ENCODE measurements at places on chromosomes 3 and 15.

- no peak for DNase-seq
Measured at GRCh38 chr3:80750637-80751036, 982.8 kb upstream of the ROBO1 start.

DNA sequence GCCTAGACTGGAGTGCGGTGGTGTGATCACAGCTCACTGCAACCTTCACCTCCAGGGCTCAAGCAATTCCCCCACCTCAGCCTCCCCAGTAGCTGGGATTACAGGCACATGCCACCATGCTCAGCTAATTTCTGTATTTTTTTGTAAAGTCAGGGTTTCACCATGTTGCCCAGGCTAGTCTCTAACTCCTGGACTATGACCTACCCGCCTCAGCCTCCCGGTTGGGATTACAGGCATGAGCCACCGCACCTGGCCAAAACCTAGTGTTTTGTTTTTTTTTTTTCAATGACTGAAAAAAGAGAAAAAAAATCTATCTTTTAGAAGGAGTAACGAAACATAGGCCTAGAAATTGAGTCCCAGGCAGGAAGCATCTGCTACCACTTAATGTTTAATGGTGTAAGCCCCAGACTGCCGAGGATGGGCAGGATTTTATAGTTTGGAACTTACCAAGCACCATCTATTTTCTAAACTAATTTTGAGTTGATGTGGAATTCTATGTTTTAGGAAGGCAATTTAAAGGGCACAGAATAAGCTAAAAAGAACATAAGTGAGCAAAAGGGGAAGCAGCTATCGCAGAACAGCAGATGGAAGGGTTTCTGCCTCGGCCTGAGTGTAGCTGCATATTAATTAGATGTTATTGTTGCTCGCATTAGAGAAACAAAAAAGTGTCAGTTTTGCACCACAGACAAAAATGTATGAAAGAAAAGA, 24.2 kb upstream of the CA12 start:
- DNase-seq = no peak

DNA sequence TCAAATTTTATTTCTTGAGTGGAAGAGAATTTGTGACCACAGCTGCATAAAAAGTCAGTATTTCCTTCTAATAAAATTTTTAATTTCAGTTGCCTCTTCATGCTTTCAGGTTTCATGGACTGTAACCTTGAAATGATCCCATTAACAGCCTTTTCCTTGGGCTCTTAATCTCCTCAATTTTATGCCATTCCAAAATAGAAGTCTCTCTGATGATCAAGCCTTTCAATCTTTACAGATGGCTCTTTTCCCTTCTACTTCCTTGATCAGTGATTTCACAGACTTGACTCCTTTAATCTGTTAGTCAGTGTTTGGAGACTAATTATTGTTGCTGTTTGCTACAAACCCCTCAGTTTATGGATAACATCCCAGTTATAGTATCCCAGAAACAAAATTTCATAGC, 11.9 kb downstream of the TSC22D2 start:
- DNase-seq = no peak

GRCh38 chr3:98733053-98733811, 29.9 kb upstream of the ST3GAL6 start:
- no peak for DNase-seq

DNA sequence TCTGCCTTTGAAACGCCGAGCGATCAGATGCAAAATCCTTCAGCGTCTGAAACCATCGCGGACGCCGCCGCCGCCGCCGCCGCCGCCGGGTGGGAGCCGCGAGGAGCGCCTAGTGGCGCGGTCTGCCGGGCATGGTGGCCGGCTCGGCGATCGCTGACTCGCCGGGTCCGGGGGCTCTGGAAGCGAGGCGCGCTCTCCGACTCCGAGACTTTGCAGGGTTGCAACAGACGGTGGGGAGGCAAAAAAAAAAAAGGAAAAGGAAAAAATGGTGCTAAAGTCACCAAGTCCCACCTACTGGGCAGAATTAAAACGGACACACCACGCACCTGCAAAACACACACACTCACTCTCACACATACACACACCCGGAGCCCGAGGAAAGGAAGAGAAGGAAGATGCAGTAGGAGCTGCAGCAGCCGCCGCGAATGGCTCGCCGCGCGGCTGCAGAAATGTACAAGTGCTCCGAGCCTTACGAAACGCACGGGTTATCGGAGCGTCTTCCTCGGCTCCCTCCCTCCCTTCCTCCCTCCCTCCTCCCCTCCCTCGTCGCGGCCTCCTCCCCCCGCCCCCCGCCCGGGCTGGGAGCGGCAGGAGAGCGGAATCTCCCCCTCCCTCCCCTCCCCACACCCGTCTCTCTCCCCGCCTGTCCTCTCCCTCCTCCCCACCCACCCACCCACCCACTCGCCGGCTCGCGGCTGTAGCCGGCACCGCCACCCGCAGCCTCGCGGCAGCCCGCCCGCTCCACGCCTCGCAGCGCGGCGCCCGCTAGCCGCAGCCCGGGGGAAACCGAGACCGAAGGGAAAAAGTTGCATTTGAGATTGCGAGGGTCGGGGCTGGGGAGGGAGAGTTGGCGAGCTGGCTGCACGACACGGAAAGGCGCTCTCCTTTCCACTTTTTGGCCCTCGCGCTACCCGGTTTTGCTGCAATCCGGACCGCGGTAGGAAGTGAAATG, at the start of gene NTRK3:
Gene NTRK3, minus strand, starts transcription at position 461 of the 952 bp plus-strand sequence. CDS start 586 bp downstream, outside the sequence.
- no peak for DNase-seq

GRCh38 chr3:49298511-49298910, 21.5 kb upstream of the C3orf62 start:
- DNase-seq = no peak

DNA sequence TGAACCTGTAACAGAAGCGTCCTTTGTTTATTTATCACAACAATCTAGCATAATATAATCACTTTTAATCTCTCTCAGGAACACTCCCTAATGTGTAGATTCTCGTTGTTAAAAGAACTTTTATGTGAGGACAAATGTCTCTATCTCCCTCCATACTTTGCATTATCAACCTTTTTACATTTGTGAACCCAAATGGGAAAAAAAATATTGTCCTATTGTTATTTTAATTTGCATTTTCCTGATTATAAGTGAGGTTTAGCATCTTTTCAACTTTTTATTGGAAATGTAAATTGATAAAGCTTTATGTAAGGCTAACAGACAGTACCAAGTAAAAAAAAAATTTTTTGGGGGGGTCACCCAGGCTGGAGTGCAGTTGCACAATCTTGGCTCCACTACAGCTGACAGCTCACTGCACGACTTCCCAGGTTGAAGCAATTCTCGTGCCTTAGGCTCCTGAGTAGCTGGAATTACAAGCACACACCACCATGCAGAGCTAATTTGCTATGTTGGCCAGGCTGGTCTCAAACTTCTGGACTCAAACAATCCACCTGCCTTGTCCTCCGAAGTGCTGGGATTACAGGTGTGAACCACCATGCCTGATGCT, 33.0 kb upstream of the DENND4A start:
- DNase-seq = no peak

DNA sequence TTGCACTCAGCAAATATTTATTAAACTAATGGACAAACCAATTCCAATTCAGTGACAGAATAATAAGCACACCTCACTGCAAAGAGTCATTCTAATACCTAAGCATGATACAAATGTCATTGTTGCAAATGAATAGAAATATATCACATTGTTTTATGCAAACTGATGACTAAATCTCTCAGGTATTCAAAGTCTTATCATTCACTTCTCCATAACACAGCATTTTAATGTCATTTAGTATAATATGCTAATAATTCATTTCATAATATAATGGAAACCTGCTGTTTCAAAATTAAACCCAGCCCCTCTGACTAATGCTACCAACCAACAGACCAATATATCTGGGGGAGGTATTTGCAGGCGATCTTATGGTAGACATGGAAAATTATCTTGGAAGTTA, 71.8 kb downstream of the FGF7 start:
- no peak for DNase-seq

DNA sequence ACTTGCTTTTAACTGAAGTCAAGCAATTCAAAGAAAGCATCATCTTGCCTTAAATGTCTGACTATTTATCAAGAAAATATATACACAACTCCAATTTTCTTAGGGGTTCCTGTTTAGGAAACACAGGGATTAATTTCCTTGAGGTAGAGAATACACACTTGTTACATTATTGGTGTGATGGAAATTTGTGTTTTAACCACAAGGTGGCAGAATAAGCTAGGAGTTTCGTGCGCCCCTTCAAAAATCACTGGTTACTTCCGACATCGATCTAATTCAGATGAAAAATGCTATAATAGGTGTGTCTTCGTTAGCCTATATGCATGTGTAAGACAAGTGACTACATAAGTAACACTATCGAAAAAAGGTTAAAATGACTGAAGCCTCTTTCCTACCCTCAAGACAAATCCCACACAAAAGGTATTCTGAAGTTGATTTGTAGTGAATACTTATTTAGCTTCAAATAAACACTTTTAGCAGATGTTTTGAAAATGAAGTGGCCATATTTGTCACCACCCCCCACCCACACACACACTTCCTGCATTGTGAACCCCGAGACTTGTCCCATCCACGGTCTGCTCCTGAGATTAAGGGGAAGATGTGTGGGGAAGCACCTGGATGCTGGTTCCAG, 246.5 kb downstream of the ROBO1 start:
- DNase-seq = no peak

DNA sequence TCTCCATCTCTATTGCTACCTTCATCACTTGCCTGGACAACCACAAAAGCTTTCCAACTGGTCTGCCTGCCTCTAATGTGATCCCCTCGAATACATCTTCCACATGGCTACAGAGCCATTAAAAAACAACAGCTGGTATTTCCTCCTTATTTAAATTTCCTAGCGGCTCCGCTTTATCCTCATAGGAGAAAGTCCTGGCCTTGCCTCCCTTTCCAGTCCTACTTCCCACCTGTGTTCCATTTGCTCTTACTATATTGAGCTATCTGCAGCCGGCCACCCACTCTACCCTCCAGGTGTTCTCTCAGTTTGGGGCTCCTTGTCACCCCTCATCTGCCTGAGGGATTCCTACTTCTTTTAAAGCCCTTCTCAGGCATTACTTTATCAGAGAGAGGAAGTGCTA, 49.7 kb upstream of the TSPAN3 start:
- no peak for DNase-seq

DNA sequence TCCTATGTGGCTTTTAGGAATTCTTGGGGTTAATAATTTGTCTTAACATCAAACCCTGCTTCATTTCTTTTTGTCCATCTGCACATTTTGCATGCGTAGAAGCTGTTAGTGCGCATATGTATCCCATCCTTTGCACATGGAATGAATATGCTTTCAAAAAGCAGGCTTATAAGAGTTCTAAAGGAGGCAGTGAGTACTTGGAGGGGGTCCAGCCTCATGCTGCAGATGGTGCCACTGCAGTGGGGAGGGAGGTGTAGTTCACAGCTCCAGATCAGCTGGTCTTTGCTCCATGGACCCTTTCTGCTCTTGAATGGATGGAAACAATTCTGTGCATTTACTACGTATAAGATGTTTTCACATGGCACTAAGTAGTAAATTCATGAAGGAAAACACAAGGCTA, 20.7 kb upstream of the SSR3 start:
- no peak for DNase-seq

- no peak for DNase-seq
Measured at GRCh38 chr3:107561980-107562379, 39.2 kb downstream of the BBX start.

- no peak for DNase-seq
Measured at GRCh38 chr15:69664572-69665571, 212.3 kb downstream of the RPLP1 start.

DNA sequence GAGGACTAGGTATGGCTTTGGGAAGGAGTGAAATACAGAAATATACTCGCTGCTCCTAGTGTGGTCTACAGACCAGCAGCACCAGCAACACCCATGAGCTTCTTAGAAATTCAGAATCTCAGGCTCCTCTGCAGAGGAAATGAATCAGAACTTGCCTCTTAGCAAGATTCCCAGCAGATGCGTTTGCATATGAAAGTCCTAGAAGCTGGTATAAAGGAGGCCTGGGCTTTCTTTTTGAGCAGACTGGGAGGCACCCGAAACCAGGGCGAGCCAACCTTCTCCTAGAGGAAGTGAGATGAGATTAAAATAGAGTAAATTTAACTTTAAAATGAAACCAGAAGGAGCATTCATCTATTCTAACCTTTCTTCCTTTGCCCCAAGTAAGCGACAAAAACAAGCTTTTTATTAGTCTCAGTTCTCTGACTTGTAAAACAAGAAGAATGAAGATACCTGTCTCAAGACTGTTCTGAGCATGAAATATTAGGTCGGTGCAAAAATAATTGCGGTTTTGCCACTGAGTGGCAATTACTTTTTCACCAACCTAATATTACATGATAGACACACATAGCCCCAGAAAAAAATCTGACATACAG, 140.0 kb downstream of the PDZRN3 start:
- no peak for DNase-seq
